ENCODE measurements at places on chromosomes 7 and 10.
A peak's percentile ranks its signal among the peaks of the same experiment; 100 is the strongest.

- no peak for DNase-seq
Measured at GRCh38 chr7:77765906-77766800, 32.1 kb downstream of the TMEM60 start.

DNA sequence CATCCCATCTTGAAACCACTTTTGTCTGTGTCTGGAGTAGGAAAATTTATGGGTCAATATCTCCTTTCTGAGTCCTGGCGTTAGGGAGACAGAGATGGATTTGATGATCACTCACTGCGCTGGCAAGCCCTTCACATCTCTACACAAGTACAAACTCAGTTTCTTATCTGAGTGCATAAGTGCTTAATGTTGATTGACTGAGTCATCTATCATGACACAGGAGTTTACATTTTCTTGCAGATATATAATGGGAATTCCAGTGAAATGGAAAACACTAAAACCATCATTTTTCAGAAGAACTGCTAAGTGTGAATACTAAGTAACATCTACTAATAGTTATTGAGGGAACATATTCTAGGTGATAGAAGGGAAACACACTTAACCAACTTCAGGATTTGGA is 763.9 kb upstream of the COBL start:
- no peak for DNase-seq

- DNase-seq: peak; percentile 45
Measured at GRCh38 chr10:19816411-19817230, at the start of gene PLXDC2. TSS of gene PLXDC2 (plus strand) at chr10:19816432.

DNA sequence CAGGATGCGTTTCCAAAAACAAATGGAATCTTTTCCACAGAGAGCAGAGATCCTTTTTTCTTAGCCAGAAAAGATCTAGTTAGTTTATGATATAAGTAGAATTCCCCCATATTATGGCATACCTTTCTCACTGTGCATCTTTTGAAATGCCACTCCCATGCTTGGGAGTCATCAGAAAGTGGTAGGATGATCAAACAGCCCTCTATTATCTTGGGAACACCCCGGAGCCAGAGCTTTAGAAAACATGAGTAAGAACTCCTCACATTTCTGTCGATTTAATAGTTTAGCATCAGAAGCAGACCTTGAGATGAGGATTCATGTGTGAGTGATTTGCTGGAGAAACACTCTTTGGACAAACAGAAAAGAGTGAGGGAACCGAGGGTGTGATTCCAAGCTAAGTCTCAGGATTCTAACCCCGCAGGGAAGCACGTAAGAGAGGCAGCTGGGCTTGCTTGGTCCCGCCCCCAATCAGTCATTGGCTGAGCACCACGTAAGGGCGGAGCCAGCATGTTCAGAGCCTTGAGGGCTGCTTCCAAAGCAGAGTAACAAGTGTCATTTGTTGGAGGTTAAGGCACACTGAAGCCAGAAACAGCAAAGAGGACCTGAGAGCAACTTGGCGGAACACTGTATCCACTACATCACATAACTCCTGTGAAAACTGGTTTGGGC is 43.7 kb upstream of the NXPH1 start:
- no peak for DNase-seq

DNA sequence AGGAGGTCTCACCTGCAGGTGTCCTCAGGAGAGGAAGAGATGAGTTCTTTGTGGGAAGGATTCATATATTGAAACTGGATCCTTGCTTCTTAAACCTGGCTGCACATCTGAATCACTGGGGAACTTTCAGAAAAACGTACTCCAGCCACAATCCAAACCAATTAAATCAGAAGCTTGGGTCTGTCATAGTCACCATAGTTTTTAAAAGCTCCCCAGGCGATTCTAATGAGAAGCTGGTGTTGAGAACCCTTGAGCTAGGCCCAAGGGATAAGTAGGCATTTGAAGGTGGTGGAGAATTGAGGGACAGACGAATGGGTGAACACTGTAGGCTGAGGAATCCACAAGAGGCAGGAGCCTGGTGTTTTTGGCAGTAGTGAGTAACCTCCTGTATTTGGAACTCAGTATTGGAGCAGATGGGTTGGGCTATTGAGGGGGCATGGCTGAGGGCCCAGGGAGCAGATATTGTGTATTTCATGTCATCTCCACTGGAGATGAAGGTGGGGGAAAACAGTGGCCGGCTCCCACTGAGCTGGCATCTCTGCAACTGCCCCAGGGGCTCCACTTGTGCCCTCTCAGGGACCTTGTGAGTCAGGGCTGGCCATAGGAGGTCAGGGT is 14.5 kb downstream of the ADCYAP1R1 start:
- no peak for DNase-seq

GRCh38 chr10:78532480-78533042 is 498.9 kb downstream of the RPS24 start:
- no peak for DNase-seq

DNA sequence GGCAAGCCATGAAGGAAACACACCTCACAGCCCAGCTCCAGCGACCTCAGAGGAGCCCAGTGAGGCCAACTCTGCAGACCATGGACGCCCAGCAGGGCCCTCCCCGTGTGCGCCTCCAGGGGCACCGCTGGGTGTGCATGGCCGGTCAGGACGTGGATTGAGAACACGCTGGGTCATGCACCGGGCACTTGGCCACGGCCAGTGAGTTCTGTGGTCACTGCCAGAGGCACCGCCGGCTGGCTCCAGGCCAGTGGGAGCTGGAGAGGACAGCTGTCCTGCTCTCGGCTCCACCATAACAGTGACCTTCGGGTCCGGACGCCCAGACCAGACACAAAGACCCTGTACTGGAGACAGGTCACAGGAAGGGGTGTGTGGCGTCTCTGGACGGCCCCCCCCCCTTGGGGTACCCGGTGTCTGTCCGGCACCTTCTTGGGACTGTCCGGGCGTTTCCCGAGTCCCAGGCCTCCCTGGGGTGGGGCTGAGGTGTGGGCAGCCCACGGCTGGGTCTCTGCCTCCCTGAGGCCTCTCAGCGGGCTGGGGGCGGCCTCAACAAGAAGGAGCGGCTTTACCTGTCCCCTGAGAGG is 50.4 kb upstream of the NKX6-2 start:
- DNase-seq: no peak

GRCh38 chr7:27901028-27901760 is 161.2 kb downstream of the TAX1BP1 start:
- DNase-seq: peak; percentile 59

DNA sequence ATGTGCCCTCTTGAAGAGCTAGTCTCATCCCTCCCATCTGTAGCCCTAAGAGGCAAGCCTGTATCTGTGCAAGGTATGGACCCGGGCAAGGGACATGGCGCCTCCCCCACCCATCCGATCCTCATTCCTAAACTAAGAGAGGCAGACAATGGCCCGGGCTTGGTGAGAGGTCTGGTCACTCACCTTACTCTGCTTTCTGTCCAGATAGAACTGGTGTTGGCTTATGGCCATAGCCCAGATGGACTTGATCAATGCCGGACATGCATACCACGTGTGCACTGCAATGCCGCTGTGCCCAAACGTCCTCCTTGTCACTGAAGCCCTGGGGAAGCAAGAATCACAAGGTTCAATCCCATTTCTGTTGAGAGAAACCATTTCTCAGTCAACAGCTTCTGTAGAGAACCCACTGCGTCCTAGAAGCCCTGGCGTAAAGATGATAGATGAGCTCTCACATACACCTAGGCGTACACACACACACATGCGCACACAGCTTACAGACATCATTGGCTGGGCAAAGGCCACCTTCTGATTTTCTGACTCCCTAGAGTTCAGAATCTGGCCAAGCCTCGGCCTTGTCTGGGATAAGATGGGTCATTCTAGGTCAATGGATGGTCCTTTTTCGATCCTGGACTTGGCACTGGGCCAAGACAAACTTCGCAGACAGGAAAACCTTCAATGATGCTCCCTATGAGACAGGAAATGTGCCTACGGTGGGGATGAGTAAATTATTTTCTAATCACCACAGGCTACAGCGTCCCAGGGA is 114.6 kb downstream of the PRPF18 start:
- DNase-seq: no peak

DNA sequence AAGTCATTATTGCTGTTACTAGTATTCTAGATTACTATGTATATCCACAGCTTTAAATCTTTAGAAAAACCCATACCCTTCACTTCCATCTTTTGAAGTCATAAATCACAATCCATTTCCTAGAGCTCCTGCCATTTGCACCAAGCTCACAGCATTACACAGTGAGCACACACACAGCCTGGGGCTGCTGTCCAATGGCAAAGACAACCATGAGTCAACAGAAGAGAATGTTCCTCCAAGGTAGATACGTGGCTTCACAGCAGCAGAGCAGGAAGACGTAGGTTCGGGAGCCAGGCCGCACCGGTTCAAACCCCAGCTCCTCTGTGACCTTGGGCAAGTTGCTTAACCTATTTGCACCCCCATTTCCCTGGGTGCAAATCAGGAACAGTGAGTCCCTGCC is 234.6 kb downstream of the DIP2C start:
- peak; percentile 87 for DNase-seq

- no peak for DNase-seq
Measured at GRCh38 chr10:91517394-91517793, 107.2 kb downstream of the HECTD2 start.

DNA sequence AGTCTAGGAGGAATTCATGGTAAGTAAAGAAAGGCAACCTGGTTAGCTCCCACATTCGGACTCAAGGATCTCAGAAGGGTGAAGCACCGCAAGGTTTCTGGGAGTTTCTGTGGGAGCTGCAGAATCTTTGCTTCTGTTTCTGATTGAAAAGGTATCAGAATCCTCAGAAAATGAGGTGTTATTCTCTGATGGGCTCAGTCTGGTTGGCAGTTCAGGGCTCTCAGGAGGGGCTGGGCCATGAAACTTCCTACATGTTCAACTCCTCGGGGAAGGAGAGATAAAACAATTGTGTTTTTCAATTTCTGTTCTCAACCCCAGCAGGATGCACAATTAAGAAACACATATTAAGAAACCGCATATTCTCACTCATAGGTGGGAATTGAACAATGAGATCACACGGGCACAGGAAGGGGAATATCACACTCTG is 9.1 kb downstream of the OR2A7 start:
- DNase-seq: no peak

GRCh38 chr10:113243311-113243710 is 293.3 kb downstream of the TCF7L2 start:
- no peak for DNase-seq

GRCh38 chr10:80538481-80539185 is 931 bp downstream of the SH2D4B start:
- no peak for DNase-seq

- no peak for DNase-seq
Measured at GRCh38 chr7:106720641-106721040, 59.7 kb upstream of the CCDC71L start.

DNA sequence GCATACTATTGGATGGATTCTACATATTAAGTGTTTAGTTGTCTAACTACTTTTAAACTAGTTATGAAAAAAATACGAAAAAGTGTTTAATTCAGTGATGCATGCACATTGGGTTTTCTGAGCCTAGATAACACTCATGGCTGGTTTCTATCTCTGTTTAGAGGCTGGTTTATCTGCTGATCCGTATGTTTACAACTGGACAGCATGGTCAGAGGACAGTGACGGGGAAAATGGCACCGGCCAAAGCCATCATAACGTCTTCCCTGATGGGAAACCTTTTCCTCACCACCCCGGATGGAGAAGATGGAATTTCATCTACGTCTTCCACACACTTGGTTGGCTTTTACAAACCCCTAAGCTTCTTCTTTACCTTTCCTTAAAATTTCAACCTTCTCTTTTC is 10.2 kb downstream of the GPNMB start:
- DNase-seq: no peak

GRCh38 chr10:42885491-42886270 is 103.1 kb downstream of the BMS1 start:
- no peak for DNase-seq
